Lower lobe of right lung (tissue), 2 donors: ENCODE measurements at places on chromosomes 2 and 18. TPM values are rescaled to one million over a fixed set of nuclear protein-coding genes. Genes with fewer than 3 reads are reported as not detected.

DNA sequence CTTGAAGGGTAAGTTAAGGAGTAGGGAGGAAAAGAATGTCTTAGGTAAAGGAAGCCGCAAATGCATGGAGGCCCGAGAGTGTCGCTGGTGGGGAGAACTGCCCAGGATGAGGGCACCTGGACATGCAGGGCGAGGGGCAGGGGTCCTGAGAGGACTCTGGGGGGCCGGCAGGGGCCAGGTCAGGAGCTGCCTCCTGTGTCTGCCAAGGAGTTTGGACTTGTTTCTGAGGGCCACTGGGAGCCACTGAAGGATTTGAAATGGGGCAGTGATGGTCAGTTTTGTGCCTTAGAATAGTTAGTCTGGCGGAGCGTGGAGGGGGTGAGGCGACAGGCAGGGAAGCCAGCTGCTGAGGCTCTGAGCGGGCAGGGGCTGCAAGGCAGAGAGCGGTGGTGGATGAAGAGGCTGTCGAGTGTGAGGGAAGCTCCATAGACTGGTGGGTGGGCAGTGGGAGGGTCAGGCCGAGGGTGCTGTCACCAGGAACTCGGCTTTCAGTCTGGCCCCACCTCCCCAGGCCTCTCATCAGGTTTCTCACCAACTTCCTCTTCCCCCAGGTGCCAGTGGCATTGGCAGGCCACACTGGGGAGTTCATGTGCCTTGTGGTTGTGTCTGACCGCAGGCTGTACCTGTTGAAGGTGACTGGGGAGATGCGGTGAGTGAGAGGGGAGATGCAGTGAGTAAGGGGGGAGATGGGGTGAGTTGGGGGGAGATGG, 14.7 kb upstream of the SLC4A3 start:
- DNase-seq = no peak

GRCh38 chr18:43744960-43745745, 467.9 kb upstream of the SYT4 start:
- no peak for DNase-seq

- no peak for DNase-seq
Observed at GRCh38 chr2:196066291-196067087, 2.1 kb downstream of the DNAH7 start.

DNA sequence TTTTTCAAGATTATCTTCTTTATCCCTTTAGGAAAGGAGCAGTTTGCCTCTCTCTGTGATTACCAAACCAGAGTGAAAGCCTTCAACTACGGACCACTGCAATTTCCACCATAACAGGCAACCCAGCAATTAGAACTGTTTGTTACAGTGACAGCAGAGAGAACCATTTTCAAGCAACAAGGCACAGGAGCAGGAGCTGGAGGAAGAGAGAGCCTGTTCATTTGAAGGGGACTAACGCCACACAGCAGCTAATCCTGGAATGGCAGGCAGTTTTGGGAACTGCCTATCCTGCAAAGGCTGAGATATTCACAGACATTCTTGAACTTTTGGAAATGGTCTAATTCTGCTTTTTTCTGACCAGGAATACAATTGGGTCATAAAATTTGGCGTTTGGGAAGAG, 1541.9 kb upstream of the PIK3C3 start:
- no peak for DNase-seq

TACR1 gene
- 1.4 TPM for total RNA-seq

SERPINB12 gene
- total RNA-seq = not detected
